EH (cell line): ENCODE measurements at places on chromosomes 5 and 9.

DNA sequence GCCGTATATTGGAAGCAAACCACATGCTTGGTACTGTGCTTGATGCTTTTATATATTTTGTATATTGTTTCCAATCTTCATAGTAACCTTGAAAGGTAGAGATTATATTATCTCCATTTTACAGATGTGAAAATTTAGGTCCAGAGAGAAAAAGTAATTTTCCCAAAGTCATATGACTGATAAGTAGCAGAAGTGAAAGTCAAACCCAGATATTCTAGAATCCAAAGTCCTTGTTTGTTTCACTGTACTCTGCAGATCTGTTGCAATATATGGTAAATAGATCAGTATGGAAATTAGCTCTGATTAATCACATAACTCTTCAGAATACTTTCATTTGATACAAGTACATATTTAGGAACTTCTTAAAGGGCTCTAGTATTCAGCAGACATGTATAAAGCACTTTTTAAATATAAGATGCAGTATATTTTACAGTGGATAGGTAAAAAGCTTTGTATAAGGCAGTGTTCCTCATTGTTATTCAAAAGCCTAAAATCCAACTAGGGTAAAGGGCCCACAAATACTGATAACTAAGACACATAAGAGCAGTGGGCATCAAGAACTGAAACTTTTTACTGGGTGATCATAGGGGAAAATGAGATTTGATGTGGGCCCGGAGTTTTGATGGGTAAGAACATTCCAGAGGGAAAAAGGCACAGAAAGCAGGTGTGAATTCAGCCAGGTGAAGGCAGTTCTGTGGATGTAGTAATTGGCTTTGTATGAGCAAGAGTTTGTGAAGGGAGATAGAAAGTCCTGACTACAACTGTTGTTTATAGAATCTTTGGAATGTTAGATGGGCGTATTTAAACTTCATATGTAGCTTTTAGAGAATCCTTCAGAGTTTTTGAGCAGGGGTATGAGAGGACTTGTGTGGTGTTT lies 25.0 kb downstream of the NDFIP1 start:
- DNase-seq = no peak

DNA sequence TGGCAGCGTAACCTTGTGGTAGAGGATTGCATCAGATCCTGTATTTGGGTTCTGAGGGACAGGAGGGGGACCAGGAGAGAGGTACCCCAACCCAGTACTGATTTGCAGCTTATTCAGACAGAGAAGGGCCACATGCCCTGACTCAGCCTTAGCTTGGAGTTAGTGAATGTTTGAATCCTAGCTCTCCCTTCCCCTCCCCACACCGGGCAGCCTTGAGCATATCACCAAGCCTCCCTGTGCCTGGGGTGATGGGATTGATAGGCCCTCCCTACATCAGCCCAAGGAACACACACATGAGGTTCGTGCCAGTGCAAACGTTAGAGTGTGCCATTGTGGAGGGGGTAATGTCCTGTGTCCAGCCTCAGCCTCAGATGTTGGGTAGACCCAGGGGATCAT lies 71.9 kb downstream of the AMBP start:
- no peak for DNase-seq

DNA sequence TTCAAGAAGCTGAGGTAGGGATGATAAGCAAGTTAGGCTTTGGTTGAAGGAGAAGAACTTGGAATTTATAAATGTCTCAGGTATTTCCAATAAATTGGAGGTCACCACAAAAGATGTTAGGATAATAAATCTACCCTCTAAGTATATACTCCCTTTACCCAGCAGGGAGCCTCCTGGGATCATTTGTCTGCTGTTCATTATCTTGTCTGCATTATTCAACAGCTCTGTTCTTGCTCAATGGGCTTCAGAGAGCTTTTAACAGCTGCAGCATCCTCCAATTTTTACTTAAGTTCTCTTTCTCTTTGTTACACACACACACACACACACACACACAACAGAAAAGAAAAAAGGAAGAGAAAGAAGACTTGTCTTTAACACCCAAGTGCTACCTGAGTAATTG lies 51.7 kb upstream of the VPS13A start:
- no peak for DNase-seq

- no peak for DNase-seq
Measured at GRCh38 chr9:71901695-71902597, 9.0 kb downstream of the ABHD17B start.

- DNase-seq = peak; percentile 13
Measured at GRCh38 chr5:58002323-58002722, 457.6 kb downstream of the PLK2 start.

DNA sequence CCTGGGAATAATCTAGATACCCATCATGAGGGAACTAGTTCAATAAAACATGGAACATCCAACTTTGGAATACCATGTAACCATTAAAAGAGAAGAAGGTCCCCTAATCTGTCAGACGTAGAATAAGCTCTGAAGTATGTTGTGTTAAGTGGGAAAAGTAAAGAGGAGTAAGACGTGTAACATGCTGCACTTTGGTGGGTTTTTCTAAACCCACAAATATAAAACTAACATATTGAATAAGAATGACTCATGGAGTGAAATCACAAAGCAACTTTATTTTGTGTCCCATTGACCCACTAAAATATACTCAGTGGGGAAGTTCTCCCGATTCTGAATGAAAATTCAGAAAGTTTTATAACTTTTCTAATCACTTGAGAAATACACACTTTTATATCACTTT lies 67.9 kb upstream of the PIK3R1 start:
- DNase-seq = no peak

GRCh38 chr5:123951582-123951977 lies 439.6 kb downstream of the CSNK1G3 start:
- DNase-seq = peak; percentile 86
